ENCODE measurements at places on chromosomes 2 and 18.
A peak's percentile ranks its signal among the peaks of the same experiment; 100 is the strongest.

- DNase-seq: no peak
These were observed 47.0 kb downstream of the TSHZ1 start for GRCh38 chr18:75257605-75258004.

DNA sequence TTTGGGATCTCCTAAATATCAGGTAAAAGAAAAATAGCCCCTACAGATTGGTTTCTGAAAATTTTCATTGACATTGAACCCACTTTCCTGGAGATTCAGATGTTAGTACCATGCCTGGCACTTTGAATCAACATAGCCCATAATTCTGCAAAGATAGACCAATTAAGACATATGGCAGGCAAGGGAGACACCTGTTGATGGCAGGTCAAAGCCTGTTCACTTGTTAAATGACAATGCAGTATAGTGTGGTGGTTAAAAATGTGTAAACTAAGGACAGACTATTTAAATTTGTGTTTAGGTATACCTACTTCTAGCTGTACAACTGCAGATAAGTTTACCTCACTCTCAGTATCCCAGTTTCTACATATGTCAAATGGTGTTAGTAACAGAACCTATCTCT lies 178.1 kb upstream of the MMADHC start:
- DNase-seq: peak; percentile 2

- no peak for DNase-seq
These were observed 127.0 kb downstream of the ANTXR1 start for GRCh38 chr2:69139778-69140670.

DNA sequence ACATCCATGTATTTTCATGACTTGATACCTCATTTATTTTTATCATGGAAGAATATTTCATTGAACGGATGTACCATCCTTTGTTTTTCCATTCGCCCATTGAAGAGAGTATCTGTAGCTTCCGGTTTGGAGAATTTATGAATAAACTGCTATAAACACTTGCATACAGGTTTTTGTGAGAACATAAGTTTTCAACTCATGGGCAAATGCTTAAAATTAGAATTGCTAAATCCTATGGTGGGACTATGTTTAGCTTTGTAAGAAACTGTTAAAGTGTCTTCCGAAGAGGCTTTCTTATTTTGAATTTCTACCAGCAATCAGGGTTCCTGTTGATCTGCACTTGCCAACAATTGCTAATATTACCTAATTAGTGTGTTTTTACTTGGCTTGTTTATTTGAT lies 938.9 kb downstream of the TDRD15 start:
- DNase-seq: no peak

GRCh38 chr18:75349668-75350511 lies 77.6 kb downstream of the SMIM21 start:
- DNase-seq: no peak

Measured in NCI-H774 (cell line).